Left lobe of liver (tissue), 2 donors: ENCODE measurements at places on chromosomes 6 and 20.

GRCh38 chr6:167699141-167699931 is 127.4 kb upstream of the AFDN start:
- no peak for DNase-seq

GRCh38 chr6:100176311-100176950 is 182.4 kb upstream of the MCHR2 start:
- no peak for DNase-seq

DNA sequence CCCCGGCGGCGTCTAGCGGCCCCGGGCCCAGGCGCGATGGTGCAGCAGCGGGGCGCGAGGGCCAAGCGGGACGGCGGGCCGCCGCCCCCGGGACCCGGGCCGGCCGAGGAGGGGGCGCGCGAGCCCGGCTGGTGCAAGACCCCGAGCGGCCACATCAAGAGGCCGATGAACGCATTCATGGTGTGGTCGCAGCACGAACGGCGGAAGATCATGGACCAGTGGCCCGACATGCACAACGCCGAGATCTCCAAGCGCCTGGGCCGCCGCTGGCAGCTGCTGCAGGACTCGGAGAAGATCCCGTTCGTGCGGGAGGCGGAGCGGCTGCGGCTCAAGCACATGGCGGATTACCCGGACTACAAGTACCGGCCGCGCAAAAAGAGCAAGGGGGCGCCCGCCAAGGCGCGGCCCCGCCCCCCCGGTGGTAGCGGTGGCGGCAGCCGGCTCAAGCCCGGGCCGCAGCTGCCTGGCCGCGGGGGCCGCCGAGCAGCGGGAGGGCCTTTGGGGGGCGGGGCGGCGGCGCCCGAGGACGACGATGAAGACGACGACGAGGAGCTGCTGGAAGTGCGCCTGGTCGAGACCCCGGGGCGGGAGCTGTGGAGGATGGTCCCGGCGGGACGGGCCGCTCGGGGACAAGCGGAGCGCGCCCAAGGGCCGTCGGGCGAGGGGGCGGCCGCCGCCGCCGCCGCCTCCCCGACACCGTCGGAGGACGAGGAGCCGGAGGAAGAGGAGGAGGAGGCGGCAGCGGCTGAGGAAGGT is 715 bp downstream of the SOX12 start:
- peak; percentile 67 for DNase-seq

GRCh38 chr6:158517581-158517980 is 42.3 kb upstream of the TMEM181 start:
- DNase-seq, result no peak

DNA sequence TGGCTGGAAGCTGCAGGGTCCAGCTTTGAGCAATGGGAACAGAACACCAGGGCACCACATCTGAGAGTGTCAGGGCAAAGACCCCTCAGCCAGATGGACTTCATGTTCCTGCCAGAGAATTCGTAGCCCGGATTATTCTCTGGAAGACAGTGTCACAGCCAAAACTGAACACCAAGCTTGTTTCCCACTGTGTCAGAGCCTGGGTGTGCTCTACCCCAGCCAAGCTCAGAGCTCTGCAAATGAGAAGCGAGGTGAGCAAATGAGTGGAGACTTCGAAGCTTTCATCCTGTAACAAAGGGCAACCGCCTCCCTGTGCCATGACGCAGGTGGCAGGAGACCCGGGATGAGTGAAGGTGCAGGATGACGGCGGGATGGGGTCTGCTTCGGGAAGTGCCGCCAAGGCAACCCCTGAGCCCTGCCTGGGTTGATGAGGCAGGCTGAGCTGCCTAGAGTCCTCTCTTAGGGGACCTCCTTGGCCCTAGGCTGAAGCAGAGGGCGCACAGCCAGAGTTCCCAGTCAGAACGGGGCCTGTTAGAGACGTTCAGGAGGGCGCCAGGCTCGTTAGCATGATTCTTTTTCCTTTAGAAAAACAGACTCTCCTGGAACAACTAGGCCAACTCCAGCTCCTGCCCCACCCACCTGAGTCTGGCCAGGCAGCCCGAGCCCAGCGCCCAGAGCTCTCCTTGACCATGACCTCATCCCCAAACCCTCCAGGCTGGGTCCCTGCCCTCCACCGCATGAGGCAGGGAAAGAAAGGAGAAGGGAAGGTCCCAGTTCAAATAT is 187.7 kb downstream of the SOD2 start:
- no peak for DNase-seq

DNA sequence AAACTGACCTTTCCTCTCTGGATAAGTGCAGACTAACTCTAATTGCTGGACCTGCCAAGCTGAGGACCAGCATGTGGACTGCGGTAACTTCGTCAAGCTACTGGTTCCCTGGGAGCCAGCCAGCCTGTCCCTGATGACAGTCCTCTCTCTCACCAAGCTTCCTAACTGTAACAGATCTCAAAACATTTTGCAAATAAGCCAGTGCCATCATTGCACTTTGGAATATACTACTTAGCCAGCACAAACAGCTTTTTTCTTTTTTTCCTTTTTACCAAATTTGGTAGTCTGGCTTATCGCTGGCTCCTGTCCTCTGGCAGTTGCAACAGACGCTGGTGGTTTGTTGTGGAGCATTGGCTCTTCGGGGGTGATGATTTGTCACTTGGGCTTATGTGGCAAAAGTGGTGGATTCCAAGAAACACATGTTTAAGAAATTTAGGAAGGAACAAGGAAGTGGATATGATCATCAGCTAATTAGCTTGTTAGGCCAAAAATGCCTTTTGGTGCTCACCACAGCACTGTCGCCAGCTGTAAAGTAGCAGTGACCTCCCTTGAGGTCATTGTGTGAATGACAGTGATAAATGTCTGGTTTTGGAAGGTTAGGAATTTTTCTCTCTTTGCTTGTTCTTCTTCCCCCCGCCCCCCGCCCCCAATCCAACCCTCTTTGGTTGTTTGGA is 171.7 kb downstream of the CLIC5 start:
- peak; percentile 70 for DNase-seq

- no peak for DNase-seq
Measured at GRCh38 chr6:108675226-108676200, 114.8 kb downstream of the FOXO3 start.

- no peak for DNase-seq
Measured at GRCh38 chr20:63264519-63264918, 8.1 kb upstream of the ARFGAP1 start.

- no peak for DNase-seq
Measured at GRCh38 chr20:12977328-12978125, 31.2 kb upstream of the SPTLC3 start.

DNA sequence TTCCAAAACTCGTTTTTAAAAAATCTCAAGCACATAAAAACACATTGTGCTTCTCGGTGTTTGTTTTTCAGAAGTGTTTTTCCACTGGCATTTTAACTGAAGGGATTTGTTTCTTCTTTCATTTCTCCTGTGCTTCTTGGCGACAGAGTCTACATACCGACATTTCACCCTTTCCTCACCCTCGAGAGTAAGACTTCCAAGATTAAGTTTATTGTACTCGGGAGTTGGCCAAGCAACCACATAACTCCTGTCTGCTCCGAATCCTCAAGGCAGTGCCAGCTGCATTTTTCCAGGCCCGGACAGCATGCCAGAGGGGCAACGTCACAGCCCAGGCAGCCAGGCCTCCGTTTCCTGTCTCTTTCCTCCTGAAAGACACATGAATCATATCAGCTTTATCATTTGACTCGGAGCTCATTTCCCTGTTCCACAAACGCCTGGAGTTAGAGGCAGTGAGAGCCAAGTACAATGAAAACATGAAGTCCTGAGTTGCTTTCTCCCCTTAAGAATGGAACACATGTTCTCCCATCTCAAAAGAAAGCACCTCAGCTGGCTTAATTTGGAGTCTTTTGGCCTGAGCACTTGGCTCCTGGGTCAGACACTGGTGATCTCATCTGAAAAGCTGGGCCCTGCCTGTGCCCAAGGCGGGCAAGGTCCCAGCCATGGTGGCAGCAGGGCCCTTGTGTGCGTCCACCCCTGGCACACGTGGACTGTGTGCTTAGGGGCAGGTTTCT is 23.2 kb upstream of the FAM50B start:
- peak; percentile 84 for DNase-seq

GRCh38 chr6:113315879-113316278 is 541.3 kb upstream of the MARCKS start:
- no peak for DNase-seq

GRCh38 chr6:127634178-127634577 is 57.2 kb downstream of the C6orf58 start:
- DNase-seq, result no peak

- no peak for DNase-seq
Measured at GRCh38 chr6:12436683-12437082, 146.5 kb downstream of the EDN1 start.

DNA sequence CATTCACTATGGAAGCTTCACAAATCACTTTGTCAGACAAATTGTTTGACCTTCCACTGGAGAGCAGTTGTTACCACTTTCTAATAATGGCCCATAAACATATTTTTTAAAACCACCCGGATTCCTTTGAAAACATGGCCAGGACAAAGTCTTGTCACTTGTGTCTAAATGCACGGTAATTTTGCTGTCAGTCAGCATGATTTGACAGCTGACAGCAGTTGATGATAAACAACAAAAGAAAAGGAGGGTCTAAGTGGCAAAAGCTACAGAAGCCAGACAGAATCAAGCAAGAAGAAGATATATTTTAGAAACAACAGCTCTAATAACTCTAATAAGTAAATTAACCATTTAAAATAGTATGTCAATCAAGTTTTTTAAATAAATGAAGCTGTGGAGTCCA is 27.7 kb upstream of the CARMIL1 start:
- DNase-seq, result no peak

DNA sequence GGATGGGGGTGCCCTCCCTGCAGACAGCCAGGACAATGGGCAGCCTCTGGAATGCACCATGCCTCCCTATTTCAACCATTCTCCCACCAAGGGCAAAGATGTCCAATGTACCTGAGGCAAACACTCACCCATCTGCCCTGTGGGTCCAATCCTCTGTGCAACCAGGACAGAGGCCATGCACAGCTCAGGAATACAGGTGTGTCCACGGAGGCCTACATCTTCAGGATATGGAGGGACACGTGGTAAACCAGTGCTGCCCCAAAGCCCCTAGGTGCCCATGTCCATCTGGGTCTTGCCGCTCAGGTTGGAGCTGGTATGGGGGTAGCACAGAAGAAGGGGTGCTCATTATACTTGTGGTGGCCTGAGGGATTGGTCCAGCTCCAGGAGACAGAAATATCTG is 20.4 kb upstream of the TAF8 start:
- DNase-seq, result no peak

- no peak for DNase-seq
Measured at GRCh38 chr6:45955597-45955996, 60.1 kb downstream of the CLIC5 start.

- DNase-seq, result peak; percentile 50
Measured at GRCh38 chr6:132919045-132919860, 104.9 kb downstream of the RPS12 start.

- no peak for DNase-seq
Measured at GRCh38 chr20:18397030-18397429, 69.8 kb downstream of the DZANK1 start.

- DNase-seq, result peak; percentile 73
Measured at GRCh38 chr20:63536997-63537524, at the start of gene PTK6. PTK6 (minus strand) TSS chr20:63537376; CDS start chr20:63537314, 62 bp downstream.

- DNase-seq, result no peak
Measured at GRCh38 chr6:149898966-149899365, 1.1 kb upstream of the RAET1E start.

DNA sequence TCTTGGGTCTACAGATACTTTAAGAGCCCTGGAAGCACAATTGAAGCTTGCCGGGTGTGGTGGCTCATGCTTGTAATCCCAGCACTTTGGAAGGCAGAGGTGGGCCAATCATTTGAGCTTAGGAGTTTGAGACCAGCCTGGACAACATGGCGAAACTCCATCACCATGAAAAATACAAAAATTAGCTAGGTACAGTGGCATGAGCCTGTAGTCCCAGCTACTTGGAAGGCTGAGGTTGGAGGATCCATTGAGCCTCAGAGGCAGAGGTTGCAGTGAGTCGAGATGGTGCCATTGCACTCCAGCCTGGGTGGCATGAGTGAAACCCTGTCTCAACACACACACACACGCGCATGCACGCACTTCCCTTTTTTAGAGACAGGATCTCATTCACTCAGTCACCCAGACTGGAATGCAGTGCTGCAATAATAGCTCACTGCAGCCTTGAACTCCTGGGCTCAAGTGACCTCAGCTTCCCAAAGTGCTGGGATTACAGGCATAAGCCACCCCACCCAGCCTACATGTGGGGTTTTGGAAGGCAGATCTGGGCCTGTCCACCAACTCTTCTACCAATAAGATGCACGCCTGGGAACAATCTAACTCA is 182.5 kb upstream of the JARID2 start:
- no peak for DNase-seq

- DNase-seq, result no peak
Measured at GRCh38 chr6:52293067-52293466, 8.5 kb upstream of the MCM3 start.

GRCh38 chr6:168934660-168935627 is 318.7 kb downstream of the THBS2 start:
- DNase-seq, result no peak

DNA sequence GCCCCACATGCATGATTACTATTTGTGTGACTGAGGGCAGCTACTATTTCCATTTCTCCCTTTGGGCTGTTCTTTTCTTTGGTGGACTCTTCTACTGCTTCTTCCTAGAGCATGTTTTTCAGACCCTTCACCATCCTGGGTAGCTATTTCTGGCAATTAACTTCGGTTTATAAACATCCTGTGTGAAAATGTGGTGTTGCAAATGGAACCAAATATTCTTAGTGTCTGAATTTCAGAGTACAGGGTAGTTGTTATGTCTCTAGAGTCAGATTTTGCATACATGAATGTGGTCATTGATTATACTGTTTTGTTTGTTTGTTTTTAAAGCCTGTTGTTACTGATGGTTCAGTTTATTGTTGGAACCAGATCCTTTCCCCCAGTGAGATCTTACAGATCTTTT is 49.7 kb downstream of the PROKR2 start:
- DNase-seq, result no peak

GRCh38 chr20:1983301-1983700 is 10.6 kb downstream of the PDYN start:
- DNase-seq, result no peak

DNA sequence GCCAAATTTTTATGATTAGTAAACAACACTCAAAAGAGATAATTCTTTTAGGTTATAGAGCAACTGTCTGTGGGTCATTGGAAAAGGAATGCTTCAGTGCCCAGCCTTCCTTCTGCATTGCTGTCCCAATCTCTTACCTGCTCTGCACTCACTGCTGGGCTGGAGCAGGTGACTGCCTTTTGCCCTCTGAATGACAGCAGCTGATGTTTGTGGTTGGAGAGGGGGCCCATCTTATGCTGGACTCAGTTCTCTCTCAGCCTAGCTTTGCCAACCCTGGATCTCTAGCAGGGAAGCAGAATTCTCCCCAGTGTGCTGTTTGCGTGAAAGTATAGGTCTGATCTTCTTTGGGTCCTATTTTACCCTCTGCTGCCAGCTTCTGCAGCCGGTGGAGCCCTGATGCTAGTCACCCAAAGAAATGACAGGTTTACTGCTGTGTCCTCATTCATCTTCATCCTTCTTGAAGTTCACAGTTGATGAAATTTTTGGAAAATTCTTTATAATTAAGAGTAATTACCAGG is 193.5 kb downstream of the ARID1B start:
- no peak for DNase-seq
